ENCODE measurements at places on chromosomes 1 and 21.
A peak's percentile ranks its signal among the peaks of the same experiment; 100 is the strongest.

DNA sequence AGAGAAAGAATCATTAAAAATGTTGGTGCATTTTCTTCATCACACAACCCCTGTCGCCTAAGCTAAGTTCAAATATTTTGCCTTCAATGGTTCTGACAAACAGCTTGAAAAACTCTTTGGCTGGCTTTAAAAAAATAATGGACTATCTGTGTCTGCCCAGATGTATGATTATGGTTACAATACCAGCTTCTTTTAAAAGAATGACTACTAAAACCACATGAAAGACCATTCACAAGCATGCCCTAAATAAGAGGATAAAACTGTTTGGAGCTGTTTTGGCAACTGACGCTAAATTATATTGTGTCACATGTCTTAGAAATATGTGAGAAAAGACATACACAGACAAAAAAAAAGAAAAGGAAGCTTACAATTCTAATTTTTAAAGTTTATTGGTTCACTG lies 23.7 kb upstream of the PLPPR4 start:
- DNase-seq, result no peak

GRCh38 chr21:28944296-28944695 lies 48.4 kb downstream of the LTN1 start:
- DNase-seq, result no peak

DNA sequence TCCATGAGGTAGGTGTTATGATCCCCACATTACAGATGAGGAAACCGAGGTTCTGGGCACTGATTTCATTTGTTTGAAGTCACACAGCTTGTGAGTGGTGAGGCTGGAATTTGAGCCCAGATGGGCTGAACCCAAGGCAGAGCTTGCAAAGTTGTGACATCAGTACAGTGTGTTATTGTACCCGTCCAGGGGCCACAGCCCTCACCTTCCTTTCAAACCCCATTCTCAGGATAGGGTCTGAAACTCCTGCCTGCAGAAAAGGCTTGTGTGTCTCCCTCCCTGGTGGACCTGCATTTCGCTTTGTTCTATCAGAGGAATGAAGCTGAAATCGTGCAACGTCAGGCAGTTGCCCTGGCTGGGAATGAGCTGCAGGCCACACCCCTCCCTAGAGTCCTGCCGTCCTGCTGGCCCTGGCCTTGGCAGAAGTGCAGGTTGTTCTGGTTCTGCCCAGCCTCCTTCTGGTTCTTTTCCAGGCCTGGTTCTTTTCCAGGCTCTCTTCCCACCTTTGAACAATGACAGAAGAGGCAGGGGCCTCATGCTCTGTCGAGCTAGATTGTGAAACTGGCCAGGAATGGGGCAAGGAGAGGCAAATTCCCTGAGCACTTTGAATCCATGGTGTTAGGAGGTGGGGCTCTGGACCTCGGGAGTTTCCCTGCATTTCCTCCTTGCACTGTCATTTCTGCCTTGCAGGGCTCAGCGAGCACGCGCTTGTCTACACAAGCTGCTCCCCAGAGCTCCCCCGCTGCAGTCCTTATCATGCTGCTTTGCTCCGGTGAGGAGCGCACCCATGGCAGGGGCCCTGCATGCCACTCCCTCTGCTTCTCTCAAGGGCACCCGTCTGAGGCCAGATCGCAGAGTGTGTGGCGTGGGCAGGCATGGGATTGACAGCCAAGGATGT lies 8.2 kb upstream of the MYOM3 start:
- no peak for DNase-seq

GRCh38 chr1:210301615-210302000 lies 27.1 kb upstream of the HHAT start:
- DNase-seq, result no peak

DNA sequence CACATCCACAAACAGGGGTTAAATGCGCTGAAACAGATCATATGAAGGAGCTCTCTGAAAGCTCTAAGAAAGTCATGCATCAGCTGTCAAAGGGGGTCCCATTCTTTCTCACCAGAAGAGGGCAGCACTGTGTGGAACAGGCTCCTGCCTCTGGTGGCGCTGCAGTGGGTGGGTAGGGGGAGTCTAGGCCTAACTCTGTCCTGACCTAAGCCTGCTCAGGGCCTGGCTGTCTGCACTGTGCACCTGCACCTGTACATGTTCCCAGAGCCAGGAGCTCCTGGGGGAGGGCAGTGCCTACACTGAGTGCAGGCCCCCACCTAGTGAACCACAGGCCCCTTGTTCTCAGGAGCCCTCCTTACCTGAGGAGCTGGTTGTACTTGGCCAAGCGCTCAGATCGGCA lies 16.0 kb downstream of the ENO1 start:
- DNase-seq, result peak; percentile 80

DNA sequence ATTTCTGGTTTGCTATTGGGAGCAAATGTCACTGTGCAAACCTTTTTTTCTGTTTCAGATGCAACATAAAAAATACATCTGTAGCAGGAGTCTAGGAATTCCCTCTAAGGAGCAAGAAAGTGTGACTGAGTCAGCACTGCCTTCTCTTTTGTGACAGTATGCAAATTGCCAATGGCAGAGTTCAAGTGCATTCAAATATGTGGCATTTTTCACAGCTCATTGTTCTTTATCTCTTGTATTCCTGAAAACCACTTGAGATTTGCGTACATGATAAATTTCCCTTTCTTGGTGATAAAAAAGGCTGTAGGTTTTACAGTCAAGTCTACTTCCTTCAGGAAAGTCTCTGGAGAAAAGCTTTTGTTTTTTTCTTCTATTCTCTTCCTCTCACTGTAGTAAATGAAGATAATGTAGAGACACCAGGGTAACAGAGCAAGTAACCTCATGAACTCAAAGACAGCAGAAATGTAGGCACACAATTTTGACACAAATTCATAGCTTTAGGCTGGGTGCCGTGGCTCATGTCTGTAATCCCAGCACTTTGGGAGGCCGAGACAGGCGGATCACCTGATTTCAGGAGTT lies 129.7 kb upstream of the L1TD1 start:
- DNase-seq, result no peak

- DNase-seq, result peak; percentile 32
Observed at GRCh38 chr1:62285984-62286785, 33.0 kb downstream of the KANK4 start.

DNA sequence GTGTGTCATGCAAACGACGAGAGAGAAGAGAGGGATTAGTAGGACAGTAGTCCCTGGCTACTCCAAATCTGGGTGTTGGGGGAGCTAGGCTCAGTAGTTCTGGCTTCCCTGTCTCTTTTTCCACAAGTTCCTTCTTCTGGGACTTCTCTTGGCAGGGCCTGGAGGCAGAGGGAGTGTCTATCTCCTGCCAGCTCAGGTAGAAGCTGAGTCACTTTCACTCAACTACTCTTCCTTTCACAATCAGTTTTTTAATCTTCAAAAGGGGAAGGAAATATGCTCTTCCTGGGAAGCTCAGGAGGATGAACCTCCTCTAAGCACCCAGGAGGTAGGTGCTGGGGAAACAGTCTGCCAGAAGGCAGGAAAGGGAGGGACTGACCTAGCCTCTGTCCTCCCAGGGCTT lies 35.2 kb upstream of the MAGOH start:
- DNase-seq, result no peak

- no peak for DNase-seq
Observed at GRCh38 chr1:110233861-110234260, 23.7 kb downstream of the KCNC4 start.

DNA sequence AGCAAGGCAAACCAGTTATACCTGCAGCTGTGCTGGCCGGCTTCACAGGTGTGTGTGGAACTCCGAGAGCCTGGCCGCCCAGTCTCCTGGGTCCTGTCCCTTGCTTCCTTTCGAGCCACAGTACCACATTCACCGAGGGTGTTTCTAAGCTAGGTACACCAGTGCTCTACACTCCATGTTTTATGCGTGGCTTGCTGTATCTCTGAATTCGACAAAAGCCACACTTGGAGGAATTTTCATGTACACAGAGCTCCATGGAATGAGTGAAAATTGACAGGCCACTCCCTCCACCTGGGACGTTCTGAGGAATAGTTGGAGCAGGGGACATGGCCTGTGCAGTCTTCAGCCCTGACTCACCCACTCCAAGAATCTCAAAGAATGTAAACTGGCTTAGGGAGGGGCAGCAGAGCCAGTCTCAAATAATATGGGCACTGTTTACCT lies 14.0 kb downstream of the ETS2 start:
- no peak for DNase-seq

DNA sequence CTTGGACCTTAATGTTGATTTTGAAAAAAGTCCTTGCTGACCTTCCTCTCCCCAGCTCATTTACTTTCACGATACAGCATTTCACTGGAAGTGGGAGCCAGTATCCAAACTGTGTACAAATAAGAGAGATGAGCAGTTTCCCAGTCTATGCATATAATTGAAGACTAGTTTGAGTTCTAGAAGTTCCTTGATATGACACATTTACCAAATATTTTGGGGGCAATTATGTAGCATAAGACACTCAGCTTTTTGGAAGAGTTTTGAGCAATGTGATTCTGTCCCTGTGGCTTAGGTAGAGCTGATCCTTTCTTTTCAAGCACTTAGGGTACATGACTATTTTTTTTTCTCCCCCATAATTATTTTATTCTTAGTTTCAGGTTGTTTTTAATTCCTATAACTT lies 26.4 kb downstream of the GIPC2 start:
- no peak for DNase-seq

GRCh38 chr1:41323243-41323642 lies 38.0 kb upstream of the FOXO6 start:
- no peak for DNase-seq

DNA sequence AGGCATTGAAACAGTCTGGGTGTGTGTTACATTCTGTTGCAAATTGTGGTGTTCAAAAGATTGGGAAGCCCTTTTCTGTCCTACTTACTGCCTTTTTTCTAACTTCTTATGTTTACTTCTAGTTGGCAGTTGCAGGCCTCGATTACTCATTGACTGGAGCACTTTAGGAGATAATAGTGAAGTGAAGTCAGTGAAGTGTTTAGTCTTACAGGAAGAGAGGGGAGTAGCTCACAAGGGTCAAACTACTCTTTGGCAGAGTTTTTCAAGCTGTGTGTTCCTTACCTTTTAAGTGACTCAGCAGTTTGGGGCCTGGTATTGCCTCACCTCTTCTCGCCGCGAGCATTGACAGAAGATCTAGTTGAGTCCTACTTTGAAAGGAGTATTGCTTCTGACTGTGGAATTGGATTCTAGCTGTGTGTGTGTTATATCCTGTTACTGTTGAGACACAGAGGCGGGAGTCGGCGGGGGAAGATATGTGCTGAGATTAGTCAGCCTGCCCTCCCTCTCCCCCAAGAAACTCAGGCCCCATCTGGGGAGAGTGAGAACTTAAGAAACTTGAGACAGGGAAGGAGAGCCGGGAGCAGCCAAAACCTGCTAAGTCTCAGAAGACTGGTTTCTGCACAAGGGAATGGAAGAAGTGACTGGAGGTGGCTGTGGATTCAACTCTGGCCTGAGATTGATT lies 19.3 kb downstream of the AHCYL1 start:
- DNase-seq, result peak; percentile 94

DNA sequence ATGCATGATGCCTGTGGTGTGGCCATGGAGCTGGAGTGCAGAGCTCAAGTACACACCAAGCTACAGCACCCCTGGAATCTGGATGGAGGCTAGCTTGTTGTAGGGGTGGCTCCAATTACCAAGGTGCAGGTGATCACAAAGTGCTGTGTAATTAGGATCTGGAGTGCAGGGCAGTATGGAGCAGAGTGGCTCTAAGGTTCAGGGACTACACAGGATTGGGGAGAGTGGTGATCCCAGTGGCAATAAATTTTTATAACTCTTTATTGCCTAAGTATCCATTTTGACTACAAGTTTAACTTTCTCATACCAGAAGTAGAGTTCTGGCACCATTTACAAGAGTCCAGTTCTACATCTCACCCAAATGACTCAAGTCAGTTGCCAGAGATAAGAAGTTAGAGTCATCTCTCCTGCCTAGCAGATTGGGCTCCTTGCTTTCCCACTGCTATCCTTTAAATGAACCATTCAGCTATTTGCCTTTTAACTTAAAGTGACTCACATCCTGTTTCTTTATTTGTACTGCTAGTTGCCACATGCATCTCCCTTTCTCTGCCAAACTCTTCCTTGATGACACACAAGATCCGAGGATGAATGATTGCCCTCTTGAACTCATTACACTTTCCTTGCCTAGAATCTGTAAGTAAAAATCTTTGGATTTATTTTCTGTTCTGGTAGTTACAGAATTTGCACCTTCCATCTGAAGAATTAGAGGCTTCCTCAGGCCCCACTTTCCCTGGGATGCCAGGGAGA lies 427.2 kb downstream of the KCNT2 start:
- no peak for DNase-seq

DNA sequence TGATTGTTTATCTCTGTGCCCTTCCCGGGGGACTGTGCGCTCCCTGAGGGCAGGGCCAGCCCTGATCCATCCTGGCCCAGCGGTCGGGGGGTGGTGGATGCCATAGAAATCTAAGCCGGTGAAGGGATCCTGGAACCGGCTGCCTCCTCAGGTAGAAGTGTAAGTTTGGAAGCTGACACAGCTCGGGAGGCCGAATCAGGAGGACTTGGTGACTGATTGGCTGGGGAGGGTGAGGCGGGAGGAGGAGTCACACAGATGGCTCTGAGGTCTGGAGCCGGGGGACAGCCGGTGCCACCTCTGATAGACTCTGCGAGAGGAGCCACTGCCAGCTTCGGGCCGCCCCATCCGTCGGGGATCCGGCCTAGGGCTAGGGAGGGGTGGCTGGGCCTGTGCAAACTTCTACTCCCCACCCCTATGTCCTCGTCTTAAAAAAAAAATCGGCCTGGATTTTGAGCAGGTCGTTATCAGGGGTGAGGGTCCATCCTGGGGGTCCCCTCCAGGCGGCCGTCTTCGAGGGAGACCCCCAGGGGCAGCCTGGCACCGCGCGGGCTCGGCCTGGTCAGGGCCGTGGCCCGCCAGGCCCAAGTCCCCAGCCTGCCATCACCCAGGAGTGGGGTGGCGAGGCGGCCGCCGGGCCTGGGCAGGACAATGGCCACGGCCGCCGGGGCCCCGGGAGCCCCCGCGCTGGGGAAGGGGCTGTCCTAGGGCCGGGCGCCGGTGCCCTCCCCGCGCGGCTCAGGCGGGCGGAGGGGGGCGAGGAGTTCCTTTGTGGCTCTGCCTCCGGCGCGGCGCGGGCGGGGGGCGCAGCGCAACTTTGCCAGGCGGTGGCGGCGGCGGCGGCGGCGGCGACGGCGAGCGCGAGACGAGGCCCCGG lies 708 bp upstream of the ZNF362 start:
- peak; percentile 75 for DNase-seq

DNA sequence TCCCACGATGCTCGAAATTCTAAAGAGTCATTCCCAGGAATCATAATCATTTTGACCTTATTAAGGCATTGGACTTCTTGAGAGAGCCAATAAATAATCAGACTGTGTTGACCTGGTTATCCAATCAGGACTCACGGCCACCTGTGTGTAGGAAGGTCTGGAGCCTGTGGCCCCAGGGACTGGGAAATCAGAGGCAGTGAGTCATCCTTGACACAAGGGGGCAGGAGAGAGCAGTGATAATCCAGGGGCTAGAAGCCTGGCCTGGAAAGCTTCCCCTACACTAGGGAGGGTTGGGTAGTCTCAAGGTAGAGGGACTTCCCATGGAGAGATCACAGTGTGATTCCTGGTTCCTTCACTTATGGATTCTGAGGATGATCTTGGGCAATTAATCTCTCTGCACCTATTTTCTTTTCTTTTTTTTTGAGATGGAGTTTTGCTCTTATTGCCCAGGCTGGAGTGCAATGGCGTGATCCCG lies 4.7 kb downstream of the MR1 start:
- peak; percentile 93 for DNase-seq

Measured in NCI-H82 (cell line).